ENCODE measurements at places on chromosomes 12 and 14. TPM values are rescaled to one million over a fixed set of nuclear protein-coding genes. Genes with fewer than 3 reads are reported as not detected.

GLIPR1L2 gene
- total RNA-seq: 6.3 TPM

CLEC4E gene
- 2.0 TPM for total RNA-seq

DNA sequence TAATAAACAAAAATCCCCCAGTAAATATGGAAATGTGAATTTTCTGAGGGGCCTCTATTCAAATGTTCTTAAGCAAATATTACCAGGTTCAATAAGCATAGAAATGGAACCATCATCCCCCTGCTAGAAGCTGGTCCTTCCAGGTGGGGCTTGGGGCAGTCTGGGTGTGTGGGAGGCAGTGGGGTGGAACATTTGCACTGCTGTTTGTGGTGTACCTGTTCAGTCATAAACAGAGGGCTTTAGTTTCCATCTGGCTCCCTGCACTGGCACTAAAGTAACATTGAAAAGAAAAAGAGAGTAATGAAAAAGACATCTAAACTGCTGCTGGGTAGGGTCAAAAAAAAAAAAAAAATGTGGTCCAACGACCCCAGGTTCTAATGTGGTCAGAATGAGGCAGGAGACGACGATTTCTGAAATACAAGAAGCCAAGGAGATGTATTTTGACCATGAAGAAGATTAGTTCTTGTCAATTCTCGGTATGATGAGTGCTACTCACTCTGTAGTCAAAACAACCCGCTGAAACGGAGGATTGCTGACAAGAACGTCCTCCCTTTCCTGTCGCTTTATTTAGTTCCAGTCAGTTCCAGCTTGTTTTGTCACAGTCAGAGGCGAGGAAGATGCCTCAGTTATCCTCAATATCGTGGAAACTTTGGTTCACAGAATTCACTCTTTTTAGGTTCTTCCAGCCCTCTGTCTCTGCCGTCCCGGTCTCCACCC is 44.2 kb upstream of the MANSC4 start:
- no peak for DNase-seq

DNA sequence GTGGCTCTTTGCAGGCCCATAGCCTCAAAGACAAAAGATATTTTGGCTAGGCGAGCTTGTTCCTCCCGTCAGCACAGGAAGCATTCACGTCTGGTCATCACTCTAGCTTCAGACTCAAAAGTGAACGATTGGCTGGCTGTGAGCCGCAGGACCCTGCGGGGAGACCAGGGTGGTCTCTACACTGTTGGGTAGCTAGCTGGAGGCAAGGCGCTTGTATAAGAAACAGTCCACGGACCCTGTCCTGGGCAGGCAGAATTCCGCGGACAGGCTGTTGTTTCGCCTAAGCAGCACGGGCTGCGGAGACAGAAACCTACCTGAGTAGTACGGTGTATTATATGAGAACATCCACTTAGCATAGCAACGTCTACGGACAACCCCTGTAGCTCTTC is 29.6 kb downstream of the WBP11 start:
- DNase-seq: no peak

- no peak for DNase-seq
These were observed 724 bp upstream of the CS start for GRCh38 chr12:56300644-56301464.

DNA sequence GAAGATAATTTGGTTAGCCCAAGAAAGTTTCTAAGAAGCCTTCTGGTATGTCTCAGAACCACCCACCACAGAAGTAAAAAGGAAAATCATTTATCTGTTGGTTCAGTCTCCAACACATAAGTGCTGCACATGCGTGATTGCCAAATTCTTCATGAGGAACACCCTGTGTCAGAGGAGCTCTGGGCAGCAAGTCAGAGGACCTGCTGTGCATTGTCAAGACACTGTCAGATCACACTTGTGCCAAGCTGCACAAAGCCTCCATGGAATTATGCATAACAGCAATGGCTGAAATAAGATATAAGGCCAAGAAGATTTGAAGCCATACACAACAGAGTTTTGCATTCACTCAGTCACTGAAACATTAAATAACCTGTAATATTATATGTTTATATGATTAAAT is 1304.7 kb upstream of the FLRT2 start:
- DNase-seq: no peak
